B cell (primary cell): ENCODE measurements at places on chromosomes 1 and 21. TPM values are rescaled to one million over a fixed set of nuclear protein-coding genes. Genes with fewer than 3 reads are reported as not detected.

DNA sequence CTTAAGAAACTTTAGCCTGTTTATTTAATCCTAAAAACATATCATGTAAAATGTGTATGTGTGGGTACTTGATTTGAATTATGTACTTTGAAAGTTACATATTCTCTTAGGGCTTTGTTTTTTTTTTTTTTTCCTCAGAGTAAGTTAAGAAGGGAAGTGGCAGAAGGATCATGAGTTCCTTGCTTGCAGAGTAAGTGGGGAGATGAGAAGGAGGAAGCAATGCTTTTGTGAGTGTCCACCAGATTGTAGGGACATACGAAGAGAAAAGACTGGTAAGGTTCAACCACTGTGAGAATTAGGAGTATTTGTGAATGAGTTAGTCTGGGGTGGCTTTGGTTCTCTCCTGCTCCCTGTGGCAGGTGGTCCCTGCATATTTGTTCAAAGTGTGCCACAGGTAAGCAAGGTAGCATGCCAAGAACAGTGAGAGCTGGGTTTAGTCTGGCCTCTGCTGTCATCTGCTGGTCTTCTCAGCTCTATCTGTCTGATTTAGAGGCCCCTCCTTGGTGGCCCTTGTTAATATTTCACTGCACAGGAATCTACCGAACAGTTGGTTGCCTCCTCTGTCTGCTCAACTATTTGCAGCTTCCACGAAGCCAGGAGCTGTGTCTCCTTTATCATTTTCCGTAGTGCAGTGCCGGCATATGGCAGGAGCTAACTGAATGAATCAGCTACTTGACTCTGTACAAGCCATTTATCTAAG is 9.5 kb downstream of the DNM3 start:
- H3K36me3 ChIP-seq: no peaks in the 10 kb centered on the region
- no peak for DNase-seq
- H3K27me3 ChIP-seq: no peaks in the 10 kb centered on the region
- H3K4me3 ChIP-seq: no peak overlapping the region

Gene ATP1A2
- total RNA-seq: not detected in 2 replicates

Gene GLIS1
- total RNA-seq: not detected in 2 replicates

DNA sequence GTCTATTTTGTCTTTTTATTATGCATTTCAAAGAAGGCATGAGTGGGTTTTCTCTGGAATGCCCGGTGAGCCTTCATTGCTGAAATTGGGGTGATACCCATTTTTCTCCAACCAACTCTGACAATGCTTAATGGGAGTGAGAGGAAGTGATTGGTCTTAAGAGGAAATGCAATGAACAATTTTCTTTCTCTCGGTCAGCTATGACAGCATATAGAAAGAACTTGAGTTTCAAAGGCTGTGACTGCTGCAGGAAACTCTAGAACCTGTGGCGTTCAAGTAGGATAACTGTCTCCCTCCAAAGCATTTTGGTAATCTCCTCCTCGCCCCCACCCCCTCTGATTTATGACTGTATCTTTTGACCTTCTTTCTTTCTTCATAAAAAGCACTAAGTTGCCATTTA is 155.9 kb downstream of the LYPLAL1 start:
- DNase-seq: no peak
- no peaks in the 10 kb centered on the region for H3K36me3 ChIP-seq
- H3K27me3 ChIP-seq: no peaks in the 10 kb centered on the region
- H3K4me1 ChIP-seq: no peaks in the 10 kb centered on the region
- H3K4me3 ChIP-seq: no peak overlapping the region
- no peak overlapping the region for H3K27ac ChIP-seq

- no peaks in the 10 kb centered on the region for H3K4me1 ChIP-seq
- H3K36me3 ChIP-seq: peaks cover 70% of the 10 kb centered on the region
- H3K27me3 ChIP-seq: no peaks in the 10 kb centered on the region
- H3K27ac ChIP-seq: no peak overlapping the region
- no peak for DNase-seq
Observed at GRCh38 chr1:29148656-29149491, 25.2 kb upstream of the TMEM200B start.

DNA sequence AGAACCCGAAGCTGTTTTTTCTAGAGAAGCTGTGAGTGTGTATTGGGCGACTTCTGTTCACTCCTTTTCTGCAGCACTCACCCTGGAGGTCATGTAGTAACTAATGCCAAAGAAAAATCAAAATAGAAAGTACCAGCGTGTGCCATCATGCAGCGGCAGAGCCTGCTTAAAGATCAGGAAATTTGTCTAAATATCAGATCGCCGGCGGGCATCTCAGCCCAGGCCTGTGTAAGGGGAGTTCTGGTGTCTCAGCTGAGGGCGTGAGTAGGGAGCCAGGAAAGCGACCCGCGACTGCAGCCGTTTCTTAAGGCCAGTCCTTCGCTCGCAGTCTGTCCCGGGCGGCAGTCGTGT is 768 bp downstream of the EDARADD start:
- H3K27me3 ChIP-seq: peaks cover 34% of the 10 kb centered on the region
- peaks cover 25% of the 10 kb centered on the region for H3K4me1 ChIP-seq
- no peak overlapping the region for H3K27ac ChIP-seq
- no peak for DNase-seq

DNA sequence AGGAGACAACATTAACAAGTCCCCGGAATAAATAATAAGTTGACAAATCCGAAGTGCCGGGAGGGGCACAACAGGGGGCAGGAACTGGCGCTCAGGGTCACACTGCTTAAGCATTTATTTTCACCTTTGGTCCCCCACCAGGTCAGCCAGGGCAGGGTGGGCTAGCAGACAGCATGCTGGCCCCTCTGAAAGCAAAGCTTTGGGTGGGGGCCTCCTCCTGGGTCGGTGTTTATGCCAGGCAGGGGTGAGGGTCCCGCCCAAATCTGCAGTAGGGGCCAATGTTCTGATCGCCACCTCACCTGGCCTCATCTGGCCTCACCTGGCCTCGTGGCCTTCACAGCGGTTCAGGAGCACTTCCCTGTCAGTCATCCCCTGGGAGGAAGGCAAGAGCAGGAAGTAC is 8.2 kb upstream of the FAM131C start:
- H3K36me3 ChIP-seq: no peaks in the 10 kb centered on the region
- H3K4me3 ChIP-seq: no peak overlapping the region
- no peak overlapping the region for H3K27ac ChIP-seq
- H3K27me3 ChIP-seq: no peaks in the 10 kb centered on the region
- DNase-seq: no peak

DNA sequence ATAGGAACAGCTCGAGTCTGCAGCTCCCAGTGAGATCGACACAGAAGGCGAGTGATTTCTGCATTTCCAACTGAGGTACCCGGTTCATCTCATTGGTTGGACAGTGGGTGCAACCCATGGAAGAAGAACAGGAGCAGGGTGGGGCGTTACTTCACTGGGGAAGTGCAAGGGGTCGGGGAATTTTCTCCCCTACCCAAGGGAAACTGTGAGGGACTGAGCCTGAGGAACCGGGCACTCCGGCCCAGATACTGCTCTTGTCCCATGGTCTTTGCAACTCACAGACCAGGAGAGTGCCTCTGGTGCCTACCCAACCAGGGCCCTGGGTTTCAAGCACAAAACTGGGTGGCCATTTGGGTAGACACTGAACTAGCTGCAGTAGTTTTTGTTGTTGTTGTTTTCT is 307.1 kb downstream of the AMY1C start:
- DNase-seq: no peak
- no peak overlapping the region for H3K4me3 ChIP-seq
- no peaks in the 10 kb centered on the region for H3K36me3 ChIP-seq
- H3K27me3 ChIP-seq: no peaks in the 10 kb centered on the region

DNA sequence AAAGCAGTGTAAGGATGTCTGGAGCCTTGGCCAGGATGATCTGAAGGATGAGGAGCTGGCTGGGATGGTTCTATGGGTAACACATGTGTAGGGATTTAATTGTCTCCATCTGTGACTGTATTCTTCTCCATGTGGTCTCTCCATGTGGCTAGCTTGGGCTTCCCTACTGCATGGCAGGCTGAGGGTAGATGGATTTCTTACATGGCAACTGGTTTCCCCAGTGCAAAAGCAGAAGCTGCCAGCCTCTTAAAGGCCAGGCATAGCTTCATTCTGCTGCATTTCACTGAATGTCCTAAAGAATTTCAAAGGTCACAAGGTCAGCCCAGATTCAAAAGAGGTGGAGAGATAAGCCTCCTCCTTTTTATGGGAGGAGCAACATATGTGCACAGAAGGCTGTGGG is 61.7 kb downstream of the XCL2 start:
- H3K4me3 ChIP-seq: no peak overlapping the region
- no peak overlapping the region for H3K27ac ChIP-seq
- no peaks in the 10 kb centered on the region for H3K36me3 ChIP-seq
- no peak for DNase-seq
- no peaks in the 10 kb centered on the region for H3K4me1 ChIP-seq
- H3K27me3 ChIP-seq: no peaks in the 10 kb centered on the region

DNA sequence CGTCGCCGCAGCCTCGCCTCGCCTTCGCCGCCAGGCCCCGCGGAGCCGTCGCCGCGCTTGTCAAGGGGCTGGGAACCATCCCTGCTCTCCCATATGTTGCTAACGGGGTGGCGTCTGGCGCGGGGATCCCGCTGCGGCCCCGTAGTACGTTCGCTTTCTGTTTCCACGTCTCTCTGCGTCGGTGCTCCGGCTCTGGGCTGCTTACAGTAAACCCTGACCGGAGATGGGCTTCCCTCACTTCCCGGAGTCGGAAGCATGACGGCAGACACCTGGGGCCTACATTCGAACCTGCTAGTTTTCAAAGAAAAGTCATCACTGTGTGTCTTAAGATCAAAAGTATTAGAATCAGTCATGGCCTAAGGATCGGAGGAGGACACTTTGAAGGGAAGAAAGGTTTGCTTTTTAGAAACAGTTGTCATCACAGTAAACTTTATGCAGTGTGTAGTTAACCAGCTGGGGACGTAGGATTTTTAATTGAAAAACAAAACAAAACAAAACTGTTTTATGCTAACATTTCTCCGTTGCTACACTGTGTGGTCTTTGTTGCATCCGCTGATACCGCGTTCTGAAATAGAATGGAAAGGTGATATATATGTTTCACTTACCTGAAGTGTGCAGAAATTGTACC is 69.0 kb downstream of the SLC35A3 start:
- H3K4me1 ChIP-seq: peaks cover 28% of the 10 kb centered on the region
- peak overlapping the region; percentile 96 for H3K27ac ChIP-seq
- peak; percentile 83 for DNase-seq
- peak overlapping the region; percentile 99 for H3K4me3 ChIP-seq
- H3K36me3 ChIP-seq: no peaks in the 10 kb centered on the region

Gene BTBD19
- 2.2 and 2.3 TPM in 2 replicates for total RNA-seq

DNA sequence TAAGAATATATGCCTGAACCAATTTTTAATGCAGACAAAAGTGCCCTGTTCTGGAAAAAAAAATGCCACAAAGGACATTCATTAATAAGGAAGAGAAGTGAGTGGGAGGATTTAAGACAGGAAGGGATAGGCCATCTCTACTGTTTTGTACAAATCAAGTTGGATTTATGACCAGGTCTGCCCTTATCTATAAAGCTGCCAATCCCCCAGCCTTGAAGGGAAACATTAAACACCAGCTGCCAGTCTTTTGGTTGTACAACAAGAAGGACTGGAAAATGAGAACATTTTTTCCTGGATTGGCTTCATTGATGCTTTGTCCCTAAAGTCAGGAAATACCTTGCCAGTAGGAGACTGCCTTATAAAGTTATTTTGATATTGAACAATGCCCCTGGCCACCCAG is 444.0 kb downstream of the NPHP4 start:
- no peak overlapping the region for H3K27ac ChIP-seq
- H3K4me3 ChIP-seq: no peak overlapping the region
- H3K4me1 ChIP-seq: no peaks in the 10 kb centered on the region
- DNase-seq: no peak
- no peaks in the 10 kb centered on the region for H3K27me3 ChIP-seq
- no peaks in the 10 kb centered on the region for H3K36me3 ChIP-seq

Gene BRDT
- not detected in 2 replicates for total RNA-seq

DNA sequence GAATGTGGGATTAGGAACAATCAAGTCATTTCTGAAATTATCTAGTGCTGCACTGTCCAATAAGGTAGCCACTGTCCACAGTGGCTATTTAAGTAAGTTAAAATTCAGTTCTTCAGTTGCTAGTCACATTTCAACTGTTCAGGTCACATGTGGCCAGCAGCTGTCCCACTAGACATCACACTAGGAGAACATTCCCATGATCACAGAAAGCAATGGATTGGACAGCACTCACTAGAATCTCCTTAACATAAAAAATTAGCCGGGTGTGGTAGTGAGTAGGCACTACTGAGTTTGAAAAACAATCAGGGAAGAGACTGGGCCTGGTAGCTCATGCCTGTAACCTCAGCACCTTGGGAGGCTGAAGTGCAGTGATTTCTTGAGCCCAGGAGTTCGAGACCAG is 33.6 kb downstream of the NUP133 start:
- no peak overlapping the region for H3K4me3 ChIP-seq
- no peaks in the 10 kb centered on the region for H3K27me3 ChIP-seq

Gene RCSD1
- 525 and 531 TPM in 2 replicates for total RNA-seq

Gene LRRC8B
- total RNA-seq: 9.9 and 11.7 TPM in 2 replicates

Gene RIMS3
- 5.4 and 5.9 TPM in 2 replicates for total RNA-seq

DNA sequence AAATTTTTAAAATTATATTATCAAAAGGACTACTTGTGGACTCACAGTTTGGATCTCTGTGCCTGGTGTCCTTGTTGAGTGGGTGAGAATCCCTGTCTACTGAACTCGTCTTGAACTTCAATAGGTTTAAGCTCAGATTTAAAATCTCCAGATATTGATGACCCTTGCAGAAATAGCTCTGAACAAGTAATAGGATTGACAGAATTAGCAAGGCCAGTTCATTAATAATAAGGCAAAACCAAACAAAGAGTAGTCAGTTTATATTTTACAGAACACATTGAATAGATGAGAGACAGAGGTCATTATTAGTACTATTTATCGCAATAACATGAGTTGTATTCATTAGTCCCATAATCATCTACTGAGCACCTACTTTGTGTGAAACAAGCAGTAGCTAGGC is at the start of gene PDC:
Gene PDC (minus strand): TSS at position 101 of the 400 bp plus-strand sequence. CDS start 11,655 bp downstream, outside the sequence.
- H3K27ac ChIP-seq: no peak within 1 kb of the TSS
- DNase-seq: no peak
- no peaks in the 10 kb centered on the region for H3K4me1 ChIP-seq
- H3K36me3 ChIP-seq: no peaks in the 10 kb centered on the region
- no peak within 1 kb of the TSS for H3K4me3 ChIP-seq

DNA sequence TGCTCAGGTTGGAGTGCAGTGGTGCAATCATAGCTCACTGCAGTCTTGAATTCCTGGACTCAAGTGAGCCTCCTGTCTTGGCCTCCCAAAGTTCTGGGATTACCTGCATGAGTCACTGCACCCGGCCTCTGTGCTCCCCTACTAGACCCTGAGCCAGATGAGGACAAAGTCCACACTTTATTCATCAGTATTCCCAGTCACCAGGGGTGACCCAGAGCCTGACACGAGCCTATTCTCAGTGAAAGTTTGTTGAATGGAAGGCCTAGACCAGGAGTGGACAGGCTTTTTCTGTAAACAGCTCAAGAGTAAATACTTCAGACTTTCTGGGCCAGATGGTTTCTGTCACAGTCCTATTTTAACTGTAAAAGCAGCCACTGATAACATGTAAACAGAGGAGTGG is 68.2 kb downstream of the MAB21L3 start:
- H3K4me3 ChIP-seq: no peak overlapping the region
- no peaks in the 10 kb centered on the region for H3K36me3 ChIP-seq
- H3K27me3 ChIP-seq: no peaks in the 10 kb centered on the region
- no peak overlapping the region for H3K27ac ChIP-seq

Gene GJA8
- not detected in 2 replicates for total RNA-seq

Gene TRIM58
- 0.68 and 0.84 TPM in 2 replicates for total RNA-seq

GRCh38 chr1:20610970-20611369 is 22.1 kb downstream of the CDA start:
- H3K36me3 ChIP-seq: no peaks in the 10 kb centered on the region
- H3K4me3 ChIP-seq: no peak overlapping the region
- H3K27ac ChIP-seq: no peak overlapping the region
- no peaks in the 10 kb centered on the region for H3K27me3 ChIP-seq
- no peak for DNase-seq
